ENCODE measurements at places on chromosomes 4 and X. TPM values are rescaled to one million over a fixed set of nuclear protein-coding genes. Genes with fewer than 3 reads are reported as not detected.

Gene FGF13
- 6.1 TPM for polyA plus RNA-seq

Gene HSFX1
- polyA plus RNA-seq = 0.29 TPM

Gene TMEM271
- polyA plus RNA-seq = not detected

Gene ZNF141
- 2.8 TPM for polyA plus RNA-seq

Gene GABRE
- polyA plus RNA-seq = 134 TPM

Gene TENM3
- polyA plus RNA-seq = 10.3 TPM
